ENCODE measurements at places on chromosomes 16 and 17. TPM values are rescaled to one million over a fixed set of nuclear protein-coding genes. Genes with fewer than 3 reads are reported as not detected.

CTRL gene
- 2.3 TPM for polyA plus RNA-seq

KRT24 gene
- not detected for polyA plus RNA-seq

INCA1 gene
- 4.1 TPM for polyA plus RNA-seq

MARCHF10 gene
- polyA plus RNA-seq = 0.66 TPM

CFAP119 gene
- polyA plus RNA-seq = 0.42 TPM

ANKS4B gene
- not detected for polyA plus RNA-seq

SHISA9 gene
- polyA plus RNA-seq = 0.05 TPM

TCAP gene
- 415 TPM for polyA plus RNA-seq

RHBDF1 gene
- polyA plus RNA-seq = 46.5 TPM

SNX20 gene
- polyA plus RNA-seq = 1.5 TPM

MAZ gene
- 241 TPM for polyA plus RNA-seq

AGRP gene
- polyA plus RNA-seq = 0.28 TPM

SSTR5 gene
- polyA plus RNA-seq = 0.15 TPM

CA4 gene
- polyA plus RNA-seq = 7.9 TPM

SLC38A7 gene
- polyA plus RNA-seq = 6.5 TPM

RNF40 gene
- polyA plus RNA-seq = 58.3 TPM

PIK3R5 gene
- polyA plus RNA-seq = 5.2 TPM
